ENCODE measurements at places on chromosomes 5 and 9.

GRCh38 chr5:159764283-159765134 is 151.8 kb upstream of the ADRA1B start:
- DNase-seq = no peak

DNA sequence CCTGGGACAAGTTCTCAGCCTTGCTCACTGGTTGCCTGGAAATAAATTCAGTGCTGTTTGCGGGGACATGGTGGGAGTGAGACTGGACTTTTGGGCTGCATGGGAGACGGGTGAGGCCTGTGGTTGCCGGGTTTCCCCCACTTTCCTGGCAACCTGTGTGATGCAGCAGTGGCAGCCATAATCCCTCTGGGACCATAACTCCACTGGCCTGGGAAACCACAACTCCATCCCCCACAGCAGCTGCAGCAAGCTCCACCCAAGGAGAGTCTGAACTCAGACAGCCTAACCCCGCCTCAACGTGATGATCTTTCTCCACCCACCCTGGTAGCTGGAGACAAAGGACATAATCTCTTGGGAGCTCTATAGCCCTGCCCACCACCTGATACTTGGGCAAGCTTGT is 349.9 kb downstream of the PIK3R1 start:
- DNase-seq = no peak

DNA sequence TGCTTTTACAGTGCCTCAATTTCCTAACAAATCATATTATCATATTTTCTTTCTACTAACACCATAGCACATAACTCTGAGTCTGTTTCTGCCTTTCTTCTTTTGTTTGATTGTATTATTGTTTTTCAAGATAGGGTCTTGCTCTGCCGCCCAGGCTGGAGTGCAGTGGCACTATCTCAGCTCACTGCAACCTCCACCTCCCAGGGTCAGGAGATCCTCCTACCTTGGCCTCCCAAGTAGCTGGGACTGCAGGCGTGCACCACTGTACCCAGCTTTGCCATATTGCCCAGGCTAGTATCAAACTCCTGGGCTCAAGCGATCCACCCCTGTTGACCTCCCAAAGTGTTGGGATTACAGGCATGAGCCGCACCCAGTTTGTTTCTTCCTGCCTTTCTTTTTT is 18.7 kb downstream of the PAIP2 start:
- DNase-seq = no peak

GRCh38 chr5:172758077-172758833 is 12.7 kb downstream of the DUSP1 start:
- DNase-seq = no peak

DNA sequence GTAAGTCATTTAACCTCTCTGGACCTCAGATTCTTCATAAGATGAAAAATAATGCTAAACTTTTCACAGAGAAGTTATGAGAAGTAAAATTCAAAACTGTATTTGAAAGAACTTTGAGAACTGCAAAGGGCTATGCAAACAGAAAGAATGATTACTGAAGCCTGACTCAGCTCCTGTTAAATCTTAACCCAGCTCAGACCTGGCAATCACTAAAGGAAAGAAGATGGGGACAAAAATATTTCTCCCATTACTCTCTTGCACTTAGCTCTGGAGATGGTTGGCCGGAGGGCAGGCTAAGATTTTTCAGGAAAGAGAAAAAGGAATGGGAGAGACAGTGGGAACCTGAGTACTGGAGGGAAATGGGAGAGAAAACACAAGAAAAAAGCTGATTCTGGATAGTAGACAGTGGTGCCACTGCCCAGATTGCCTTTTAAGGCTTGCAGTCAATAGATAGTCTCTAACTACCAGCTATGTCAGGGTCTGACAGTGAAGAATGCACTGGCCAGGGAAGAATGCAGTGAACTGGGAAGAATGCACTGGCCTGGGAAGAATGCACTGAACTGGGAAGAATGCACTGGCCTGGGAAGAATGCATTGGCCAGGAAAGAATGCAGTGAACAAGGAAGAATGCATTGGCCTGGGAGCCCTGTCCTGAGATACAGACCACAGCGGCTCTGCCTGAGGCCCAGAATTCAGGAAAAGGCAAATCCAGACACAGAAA is 25.2 kb upstream of the CEMIP2 start:
- no peak for DNase-seq

DNA sequence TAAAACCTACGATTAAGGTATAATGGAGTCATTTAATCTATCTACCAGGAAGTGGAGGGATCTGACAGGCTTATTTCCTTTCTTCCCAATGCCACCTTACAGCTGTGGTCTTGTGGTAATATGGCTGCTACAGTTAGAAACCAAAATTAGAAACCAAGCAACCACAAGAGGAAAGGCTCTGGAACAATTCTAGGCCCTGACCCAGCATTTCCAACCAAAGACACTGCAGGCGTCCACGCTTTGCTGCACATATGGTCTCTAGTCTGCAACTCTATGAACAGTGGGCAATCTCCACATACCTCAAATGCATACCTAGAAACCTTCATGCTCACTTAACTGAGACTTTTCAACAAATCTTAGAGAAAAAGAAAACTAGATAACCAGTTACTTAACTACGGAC is 339.1 kb downstream of the NFIB start:
- DNase-seq = no peak

- DNase-seq = no peak
Observed at GRCh38 chr5:142210864-142211412, 102.4 kb downstream of the NDFIP1 start.

- no peak for DNase-seq
Observed at GRCh38 chr9:123540457-123540856, 184.5 kb downstream of the CRB2 start.

GRCh38 chr9:113599646-113600022 is 136.1 kb downstream of the RGS3 start:
- no peak for DNase-seq

DNA sequence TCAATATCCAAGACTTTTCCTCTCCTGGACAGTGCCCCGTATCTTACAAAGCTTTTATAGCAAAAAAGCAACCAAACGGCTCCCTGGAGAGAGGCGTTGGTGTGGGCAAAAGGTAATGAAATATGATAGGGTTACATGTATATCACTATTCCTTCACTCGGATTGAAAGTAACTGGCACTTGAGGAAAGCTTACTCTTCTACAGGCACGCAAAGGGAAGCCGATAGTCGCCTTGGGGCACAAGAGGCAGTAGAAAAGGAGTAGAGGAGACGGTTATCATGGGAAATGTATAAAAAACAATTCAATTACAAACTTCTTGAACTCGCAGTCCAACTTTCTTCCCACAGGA is 1.1 kb downstream of the DIAPH1 start:
- no peak for DNase-seq

- no peak for DNase-seq
Observed at GRCh38 chr5:119370486-119370885, 14.7 kb downstream of the TNFAIP8 start.

DNA sequence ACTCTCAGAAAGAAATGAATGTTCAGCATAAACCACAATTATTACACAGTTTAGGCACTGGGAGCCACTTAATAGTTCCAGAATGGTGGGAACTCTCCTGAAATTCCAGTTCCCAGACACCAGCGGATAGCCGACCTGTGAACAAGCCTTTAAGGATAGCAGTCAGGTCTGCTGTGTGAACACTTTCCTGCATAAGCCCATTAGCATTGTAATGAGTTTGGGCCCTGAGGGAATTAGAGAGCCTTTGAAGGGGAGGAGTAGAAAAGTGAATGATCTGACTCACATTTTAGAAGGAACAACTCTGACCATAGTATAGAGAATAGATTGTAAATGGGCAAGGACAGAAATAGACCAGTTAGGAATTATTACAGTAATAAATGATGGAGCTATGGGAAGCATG is 189.1 kb downstream of the ADGRV1 start:
- DNase-seq = no peak

GRCh38 chr9:114130141-114130540 is 25.2 kb upstream of the COL27A1 start:
- DNase-seq = no peak

DNA sequence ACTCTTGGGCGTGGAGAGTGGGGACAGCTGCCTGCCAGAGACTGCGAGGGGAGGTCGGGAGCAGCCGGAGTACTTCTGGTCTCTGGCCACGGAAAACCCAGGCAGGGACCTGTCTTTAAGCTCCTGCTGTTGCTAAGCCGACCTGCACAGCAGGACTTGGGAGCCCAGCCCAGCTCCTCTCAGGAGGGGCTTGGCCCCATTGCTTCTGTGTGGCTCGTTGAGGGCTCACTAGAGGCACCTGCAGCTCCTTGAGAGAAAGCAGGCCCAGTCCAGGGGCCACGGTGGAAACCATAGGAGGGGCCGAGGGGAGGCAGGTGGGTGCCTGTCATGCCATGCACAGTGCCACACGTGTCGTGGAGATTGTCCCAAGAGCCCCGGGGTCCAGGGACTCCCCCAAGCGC is 3.3 kb upstream of the LCN2 start:
- no peak for DNase-seq

GRCh38 chr5:108878756-108879155 is 131.1 kb downstream of the FER start:
- DNase-seq = no peak

DNA sequence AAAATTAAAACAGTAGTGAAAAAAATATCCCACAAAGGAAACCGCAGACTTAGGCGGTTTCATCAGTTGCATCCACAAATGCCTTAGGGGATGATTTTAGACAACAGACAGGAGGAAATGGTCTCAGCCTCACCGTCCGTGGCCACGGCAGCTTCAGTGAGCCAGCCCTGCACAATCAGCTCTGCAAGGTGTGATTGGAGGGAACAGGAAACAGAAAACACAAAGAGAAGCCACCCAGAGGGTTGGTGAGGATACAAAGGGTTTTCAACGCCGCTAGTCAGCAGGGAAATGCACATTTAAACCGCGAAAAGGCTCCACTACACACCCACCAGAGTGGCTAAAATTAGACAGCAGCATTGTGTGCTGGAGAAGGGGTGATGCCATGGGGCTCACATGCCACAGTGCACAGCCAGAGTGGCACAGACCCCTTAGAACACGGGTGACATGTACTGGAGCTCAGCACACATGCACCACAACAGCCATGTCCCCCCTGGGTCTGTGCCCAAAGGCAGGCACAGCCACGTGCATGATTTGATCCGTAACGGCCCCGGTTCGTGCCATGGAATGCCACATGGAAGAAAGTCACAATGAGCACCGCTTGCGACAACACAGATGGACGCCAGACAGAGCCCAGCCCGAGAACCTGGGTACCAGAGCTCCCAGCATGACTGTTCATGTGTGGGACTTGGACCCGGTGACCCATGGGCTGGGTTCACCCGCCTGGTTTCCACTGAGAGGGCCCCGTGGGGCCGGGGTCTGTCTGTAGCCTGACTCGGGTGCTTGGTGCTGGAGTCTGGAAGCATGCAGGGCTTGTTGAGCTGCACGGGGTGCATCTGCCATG is 18.3 kb upstream of the TERT start:
- no peak for DNase-seq

GRCh38 chr9:74765481-74765971 is 122.2 kb downstream of the TRPM6 start:
- no peak for DNase-seq

- DNase-seq = no peak
Observed at GRCh38 chr5:2658881-2659470, 92.5 kb downstream of the IRX2 start.

DNA sequence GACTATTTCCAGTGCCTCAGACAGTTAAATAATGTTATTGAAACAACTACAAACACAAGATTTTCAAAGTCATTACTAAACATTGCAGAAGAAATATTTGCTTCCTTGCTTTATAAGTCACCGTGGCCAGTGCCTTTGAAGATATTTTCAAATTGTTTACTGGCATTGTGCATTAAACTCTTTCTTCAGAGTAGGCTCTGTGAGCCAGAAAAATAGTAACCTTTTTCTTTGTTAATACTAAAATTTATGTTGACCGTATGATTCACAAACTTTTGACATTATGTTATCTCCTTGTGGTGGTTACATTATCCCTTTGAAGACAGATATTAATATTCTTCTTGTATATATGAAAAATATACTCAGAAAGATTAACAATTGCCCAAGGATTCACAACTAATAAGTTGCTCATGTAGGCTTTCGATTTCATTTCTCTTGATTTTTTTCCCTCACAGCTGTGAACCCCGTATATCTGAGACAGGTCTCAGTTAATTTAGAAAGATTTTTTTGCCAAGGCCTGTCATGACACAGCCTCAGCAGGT is 140.1 kb downstream of the NR3C1 start:
- DNase-seq = no peak

GRCh38 chr9:86682240-86682639 is 265.1 kb downstream of the GAS1 start:
- DNase-seq = no peak

- no peak for DNase-seq
Observed at GRCh38 chr5:161027763-161028162, 175.8 kb upstream of the ATP10B start.

GRCh38 chr9:3751125-3751758 is 225.4 kb upstream of the RFX3 start:
- no peak for DNase-seq

GRCh38 chr9:111008158-111009075 is 29.9 kb downstream of the LPAR1 start:
- no peak for DNase-seq

DNA sequence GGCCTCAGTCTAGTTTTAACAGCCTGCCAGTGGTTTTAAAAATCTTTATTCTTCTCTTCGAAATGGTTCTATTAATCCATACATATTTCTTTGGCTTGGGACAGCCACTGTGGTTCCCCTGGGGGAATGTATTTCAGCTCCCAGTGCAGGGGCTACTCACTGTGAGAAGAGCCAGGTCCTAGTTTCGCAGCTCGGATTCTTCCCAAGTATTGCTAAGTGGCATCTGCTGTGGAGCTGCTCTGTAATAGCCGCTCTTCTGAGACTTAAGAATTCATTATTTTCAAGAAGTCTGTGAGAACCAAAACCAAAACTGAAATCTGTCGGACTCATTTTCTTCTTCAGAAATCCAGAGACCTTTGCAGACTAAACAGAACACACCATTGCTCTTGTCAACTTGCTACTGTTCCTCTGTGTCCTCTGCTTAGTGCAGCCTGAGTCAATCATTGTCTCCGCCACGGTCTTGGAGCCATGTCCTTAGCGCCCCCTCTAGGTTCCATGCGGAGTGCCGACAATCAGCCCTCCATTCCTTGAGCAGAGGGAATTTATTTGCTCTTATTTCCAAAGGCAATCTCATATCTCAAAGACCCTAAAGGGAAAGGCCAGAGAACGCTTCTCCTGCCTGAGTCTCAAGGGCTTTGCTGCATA is 478.2 kb downstream of the SPATA31D1 start:
- no peak for DNase-seq

DNA sequence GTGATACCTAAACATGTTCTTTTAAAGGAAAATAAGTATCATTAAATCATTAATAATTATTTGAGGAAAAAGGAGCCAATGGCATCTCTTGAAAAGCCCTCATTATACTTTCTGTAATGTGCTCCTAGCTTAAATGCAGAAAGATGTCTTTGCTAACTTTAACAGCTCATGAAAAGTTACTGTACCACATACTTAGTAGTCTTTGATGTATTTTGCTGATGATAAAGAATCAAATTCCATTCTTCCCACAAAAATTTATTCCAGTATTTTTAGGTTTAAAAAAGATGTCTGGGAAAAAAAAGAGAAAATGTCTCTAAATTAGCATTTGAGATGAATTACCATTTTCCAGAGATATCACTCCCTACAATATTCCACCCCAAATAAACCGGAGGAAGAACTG is 112.5 kb downstream of the PPP2R2B start:
- DNase-seq = no peak

GRCh38 chr9:92496396-92497176 is 14.3 kb upstream of the ASPN start:
- no peak for DNase-seq
